ENCODE measurements at places on chromosomes 3 and 15. TPM values are rescaled to one million over a fixed set of nuclear protein-coding genes. Genes with fewer than 3 reads are reported as not detected.

CACNA1D gene
- total RNA-seq: 2.3 TPM

CDHR4 gene
- total RNA-seq: 0.33 TPM

TIMP4 gene
- total RNA-seq: not detected

DAPK2 gene
- 2.3 TPM for total RNA-seq

SNX22 gene
- total RNA-seq: 0.31 TPM

SPATA12 gene
- total RNA-seq: 0.21 TPM

CCDC12 gene
- 17.8 TPM for total RNA-seq

CCR3 gene
- total RNA-seq: 0.19 TPM

ZNF620 gene
- total RNA-seq: 1.6 TPM

HACD2 gene
- total RNA-seq: 199 TPM

SLC15A2 gene
- 0.43 TPM for total RNA-seq

SLC6A1 gene
- total RNA-seq: under 0.01 TPM

CCNB2 gene
- total RNA-seq: 2.8 TPM

ZPLD1 gene
- 3.8 TPM for total RNA-seq

OXSM gene
- 11.5 TPM for total RNA-seq

GPR171 gene
- not detected for total RNA-seq

CLDN16 gene
- total RNA-seq: 0.33 TPM

ECE2 gene
- total RNA-seq: 0.33 TPM

GOLGA6L10 gene
- 4.8 TPM for total RNA-seq

HMCES gene
- 36.2 TPM for total RNA-seq

TERC gene
- total RNA-seq: not detected
